ENCODE measurements at places on chromosomes 13 and 19.
A peak's percentile ranks its signal among the peaks of the same experiment; 100 is the strongest.

DNA sequence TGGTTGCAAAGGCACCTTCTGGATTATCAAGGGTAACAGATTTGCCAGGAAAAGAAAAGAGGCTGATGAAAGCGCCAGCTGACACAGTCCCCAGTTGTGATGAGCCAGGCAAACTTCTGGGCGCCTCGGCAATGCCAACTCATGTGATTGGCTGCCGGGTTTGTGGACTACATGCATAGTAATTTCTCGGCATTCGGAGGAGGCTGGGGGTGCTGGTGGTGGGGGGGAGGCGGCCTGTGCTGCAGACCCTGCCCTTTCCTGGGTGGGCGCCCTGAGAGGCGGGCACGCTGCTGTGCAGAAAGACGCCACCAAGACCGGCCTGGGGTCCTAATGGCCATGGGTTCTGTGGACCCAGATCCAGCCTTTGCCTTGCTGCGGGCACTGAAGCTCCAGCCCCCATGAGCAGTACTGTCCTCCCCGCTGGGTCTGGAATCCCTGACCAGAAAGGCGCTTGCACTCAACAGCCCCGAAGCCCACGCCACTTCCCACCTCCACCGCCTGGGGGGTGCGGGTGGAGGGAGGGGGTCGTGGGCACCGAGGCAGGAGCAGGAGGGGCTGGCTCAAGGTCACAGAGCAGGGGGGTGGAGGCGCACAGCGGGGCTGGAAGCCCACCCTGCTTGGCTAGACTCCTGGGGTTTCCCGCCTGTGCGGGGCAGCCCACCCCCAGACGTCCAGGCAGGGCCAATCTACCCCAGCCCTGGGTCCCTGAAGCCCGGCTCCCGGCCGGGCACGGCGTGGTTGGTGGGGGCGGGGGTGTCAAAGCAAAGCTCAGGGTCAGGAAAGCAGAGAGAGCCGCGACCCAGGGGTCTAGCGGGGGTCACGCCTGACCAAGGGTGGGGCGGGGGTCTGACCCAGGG is 1.0 kb downstream of the DIRAS1 start:
- DNase-seq = no peak

DNA sequence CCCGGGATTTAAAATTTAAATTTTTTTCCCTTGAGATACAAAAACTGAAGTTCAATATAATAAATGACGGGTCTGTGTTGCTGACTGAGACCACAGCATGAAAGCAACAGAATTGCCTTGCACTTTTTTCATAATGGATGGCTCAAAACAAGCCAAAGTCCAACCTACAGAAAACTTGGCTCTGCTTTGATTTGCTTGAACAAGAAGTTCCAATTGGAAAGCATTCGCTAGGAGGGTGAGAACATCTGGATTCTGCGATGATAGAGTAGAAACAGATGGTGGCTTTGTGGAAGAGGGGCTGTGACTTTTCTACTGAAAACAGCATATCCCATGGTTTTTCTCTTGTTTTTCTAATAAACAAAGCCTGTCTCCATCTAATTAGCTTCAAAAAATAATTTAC is 46.4 kb downstream of the THSD1 start:
- no peak for DNase-seq

DNA sequence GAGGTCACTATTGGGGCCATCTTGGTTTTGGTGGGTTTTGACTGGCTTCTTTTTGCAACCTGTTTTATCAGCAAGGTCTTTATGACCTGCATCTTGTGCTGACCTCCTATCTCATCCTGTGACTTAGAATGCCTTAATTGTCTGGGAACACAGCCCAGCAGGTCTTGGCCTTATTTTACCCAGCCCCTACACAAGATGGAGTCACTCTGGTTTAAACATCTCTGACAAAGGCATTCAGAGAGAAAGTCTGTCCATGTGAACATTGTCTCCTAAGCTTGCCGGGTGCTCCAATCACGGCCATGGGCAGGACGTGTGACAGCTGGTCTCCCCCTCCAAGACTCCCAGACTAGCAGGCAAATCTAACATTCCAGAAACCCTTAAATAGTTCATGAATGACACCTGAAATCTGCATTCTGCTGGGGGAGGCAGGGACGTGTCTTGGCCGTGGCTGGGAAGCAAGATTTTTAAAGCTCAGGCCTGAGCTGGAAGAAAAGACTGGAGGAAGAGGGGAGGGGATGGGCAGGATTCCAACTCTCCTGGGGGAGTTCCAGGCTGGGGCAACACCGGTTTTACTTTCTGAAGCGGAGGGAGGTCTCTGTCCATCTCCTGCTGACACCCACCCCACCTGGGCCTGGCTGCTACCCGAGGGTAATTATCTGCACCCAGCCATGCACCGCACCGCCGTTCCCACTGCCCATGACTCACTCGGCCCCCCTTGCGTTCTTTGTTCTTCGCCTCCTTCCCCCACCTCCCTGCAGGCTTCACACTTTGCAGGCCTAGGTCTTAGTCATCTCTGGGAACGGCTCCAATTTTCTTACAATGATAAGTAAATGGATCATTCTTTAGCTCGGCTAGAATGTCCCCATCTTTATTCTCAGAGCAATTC is 11.6 kb upstream of the OR1M1 start:
- peak; percentile 16 for DNase-seq

- DNase-seq = no peak
Observed at GRCh38 chr13:30255696-30256095, 51.7 kb downstream of the KATNAL1 start.

DNA sequence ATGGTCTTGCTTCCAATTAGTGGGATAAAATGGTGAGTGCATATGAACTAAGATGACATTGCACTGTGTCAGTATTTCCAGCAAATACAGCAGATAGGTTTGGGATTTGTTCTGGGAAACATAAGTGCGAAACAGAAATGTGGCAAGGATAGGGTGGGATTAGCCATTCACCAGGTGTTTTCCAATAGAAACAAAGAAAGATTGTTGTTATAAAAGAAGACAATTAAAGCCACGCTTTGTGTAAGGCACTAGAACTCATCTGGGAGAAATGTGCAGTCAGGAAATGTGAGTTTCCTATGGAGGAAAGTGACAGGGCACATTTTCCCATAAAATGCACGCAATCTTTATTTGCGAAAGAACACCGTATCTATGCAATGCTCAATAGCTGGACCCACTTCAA is 1547.8 kb downstream of the EFNB2 start:
- no peak for DNase-seq

DNA sequence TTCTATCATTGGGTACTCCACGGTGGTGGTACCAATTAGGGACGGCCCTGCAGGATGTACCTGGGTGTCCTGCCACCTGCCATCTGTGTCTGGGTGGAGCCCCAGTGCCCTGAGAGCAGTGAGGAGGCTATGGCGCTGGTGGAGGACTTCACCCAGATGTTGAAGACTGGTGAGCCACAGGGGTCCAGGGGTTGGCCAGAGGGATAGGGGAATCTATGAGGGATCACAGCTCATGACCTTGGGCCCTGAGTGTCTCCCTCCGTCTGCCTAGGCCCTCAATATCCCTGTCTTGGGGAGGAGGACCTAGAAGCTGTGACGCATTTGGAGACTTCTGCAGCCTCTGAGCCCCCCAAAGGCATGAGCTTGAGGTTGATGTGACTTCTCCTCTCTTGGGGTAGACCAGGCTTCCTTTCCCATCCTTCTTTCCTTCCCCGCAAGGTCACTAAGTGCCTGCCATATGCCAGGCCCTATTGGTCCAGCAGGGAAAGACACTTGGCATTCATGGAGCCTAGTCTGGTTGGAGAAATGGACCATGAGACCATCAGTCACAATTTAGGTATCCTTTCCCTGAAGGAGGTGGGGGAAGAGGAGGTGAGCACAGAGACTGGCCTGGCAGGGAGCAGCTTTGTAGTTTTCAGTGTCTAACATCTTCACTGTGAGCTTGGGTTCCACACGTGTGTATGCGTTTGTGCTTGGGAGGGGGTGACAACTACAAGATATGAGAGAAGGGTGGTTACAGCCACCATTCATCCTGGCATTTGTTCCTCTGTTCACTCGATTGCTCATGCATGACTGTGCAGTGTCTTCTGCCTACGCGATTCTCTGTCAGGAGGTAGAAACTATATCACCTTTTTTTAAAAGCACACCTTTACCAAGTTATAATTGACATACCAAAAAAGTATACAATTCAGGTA is 5.1 kb upstream of the MZF1 start:
- DNase-seq = no peak

DNA sequence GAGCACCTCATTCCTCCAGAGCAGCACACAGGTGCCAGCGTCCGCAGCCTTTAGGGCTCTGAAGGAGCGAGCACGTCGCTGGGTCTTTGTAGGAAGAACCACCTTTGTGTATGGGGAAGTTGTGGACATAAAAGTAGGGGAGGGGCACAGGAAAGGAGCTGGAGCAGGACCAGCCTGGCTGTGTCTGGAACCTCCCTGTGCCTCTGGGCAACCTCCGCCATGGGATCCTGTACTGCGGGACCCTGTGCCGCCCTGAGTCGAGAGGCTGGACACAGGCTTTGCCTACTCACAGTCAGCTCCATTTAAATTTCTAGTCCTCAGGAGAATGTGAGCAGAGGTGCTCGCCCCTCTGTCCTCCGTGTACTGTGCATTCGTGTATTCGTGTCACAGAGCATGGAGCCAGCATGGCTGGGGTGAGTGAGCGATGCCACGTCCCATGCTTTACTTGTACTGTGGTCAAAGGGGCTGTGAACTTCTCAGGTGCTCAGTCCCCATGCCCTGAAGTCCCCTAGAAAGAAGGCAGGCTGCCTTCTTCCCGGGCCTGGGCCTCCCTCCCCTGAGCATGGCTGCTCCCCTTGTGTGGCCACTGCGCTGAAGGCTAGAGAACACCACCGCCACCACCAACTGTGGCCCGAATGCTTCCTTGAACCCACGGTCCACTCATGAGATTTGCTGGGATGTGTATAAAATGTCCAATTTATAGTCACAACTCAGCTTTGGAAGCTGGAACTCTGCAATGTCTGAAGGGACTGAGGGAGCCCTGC is 99.9 kb downstream of the TEX29 start:
- DNase-seq = no peak

GRCh38 chr19:45595814-45596213 is 6.2 kb downstream of the GPR4 start:
- DNase-seq = no peak

GRCh38 chr13:60226507-60226906 is 62.8 kb upstream of the DIAPH3 start:
- DNase-seq = no peak

DNA sequence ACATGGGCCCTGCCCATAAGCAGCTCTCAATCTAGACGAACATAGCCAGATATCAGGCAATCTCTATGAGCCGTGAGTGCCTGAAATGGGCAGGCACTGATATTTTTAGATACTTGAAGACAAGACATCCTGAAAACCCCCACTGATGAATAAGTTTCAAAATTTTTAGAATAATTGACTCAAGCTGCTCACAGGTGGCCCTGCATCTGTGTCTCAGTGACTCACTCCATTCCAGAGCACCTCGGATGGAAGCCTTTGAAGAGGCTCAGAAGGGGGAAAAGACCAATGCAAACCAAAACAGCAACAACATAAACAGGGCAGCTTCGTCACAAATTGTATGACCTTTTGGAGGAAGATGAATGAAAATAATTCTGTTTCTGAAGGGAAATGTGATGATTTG is 42.8 kb upstream of the SLC46A3 start:
- DNase-seq = no peak

DNA sequence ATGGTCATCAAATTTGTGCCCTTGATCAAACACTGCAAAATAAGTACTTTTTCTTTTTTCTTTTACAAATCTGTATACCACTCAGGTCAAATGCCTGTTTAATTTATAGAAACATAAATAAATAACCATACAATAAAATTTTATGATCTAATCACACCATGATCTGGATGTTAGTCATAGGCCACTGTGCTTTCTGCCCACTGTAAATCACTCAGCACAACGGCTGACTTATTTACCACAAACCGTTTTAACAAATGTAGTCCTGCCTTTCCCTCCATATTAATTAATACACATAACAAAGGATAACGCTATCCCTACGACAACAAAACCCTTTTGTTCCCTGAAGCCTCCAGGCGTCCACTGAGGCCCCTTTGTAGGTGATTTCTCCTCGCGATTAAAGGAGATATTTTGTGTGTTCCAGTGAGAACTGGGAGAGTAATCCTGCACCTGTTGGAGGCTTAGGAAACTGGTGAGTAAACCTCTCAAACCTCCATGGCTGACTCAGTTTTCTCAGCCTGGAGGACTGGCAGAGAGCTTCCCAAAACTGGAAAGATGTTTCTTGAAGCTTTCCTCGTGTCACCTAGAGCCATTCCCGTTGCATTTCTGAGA is 477.1 kb upstream of the SGCG start:
- DNase-seq = no peak

GRCh38 chr19:33948651-33949335 is 152.1 kb downstream of the KCTD15 start:
- DNase-seq = no peak

GRCh38 chr19:53782698-53783097 is 41.4 kb downstream of the NLRP12 start:
- DNase-seq = no peak

GRCh38 chr19:17576758-17577456 is 21.5 kb downstream of the COLGALT1 start:
- DNase-seq = no peak

- DNase-seq = no peak
Observed at GRCh38 chr19:1417145-1417544, 9.8 kb downstream of the DAZAP1 start.

DNA sequence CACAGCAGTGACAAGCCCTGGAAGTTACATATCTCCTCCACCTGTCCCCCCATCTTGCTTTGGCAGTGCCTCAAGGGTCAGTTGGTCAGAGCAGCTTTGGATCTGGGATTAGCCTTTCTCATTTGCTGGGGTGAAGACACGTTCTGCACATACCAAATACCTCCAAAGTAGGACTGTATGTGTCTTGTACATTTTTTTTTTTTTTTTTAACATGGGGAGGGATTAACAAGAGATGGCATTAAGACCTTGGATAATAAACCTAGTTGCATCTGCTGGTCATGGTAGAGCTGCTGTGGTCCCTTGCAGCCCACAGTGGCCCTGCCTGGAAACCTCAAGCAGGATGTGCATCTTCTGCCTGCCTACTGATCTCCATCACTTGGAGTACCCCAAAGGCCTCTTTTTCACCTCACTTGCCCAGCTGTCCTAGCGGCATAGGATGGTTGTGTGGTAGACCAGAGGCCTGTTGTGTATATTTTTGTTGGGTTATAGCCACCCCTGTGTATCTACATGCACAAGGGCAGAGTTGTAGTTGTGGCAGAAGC is 2.5 kb downstream of the RPS19 start:
- no peak for DNase-seq

GRCh38 chr13:52760077-52760476 is 20.5 kb upstream of the CNMD start:
- DNase-seq = no peak

- no peak for DNase-seq
Observed at GRCh38 chr19:42397263-42398166, 7.4 kb upstream of the CNFN start.

GRCh38 chr13:94595001-94595949 is 677 bp downstream of the TGDS start:
- DNase-seq = no peak

DNA sequence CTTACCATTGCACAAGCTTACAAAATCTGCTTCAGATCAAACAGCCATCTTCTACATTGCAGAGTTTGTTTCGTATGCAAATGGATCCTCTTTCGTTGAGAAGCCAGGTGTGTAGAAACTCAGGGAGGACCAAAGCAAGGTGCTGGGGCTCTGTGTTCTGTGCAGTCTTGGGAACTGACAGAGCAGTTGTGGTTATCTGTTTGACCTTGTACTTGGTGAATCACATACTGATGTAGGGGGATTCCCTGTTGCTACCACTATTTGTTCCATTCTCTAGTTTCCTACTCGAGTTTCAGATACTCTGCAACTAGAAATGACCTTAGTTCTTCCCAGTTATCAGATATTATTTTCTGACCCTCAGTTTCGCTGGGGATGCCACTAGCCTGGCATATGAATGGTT is 95.2 kb upstream of the CLDN10 start:
- no peak for DNase-seq
